ENCODE measurements at places on chromosomes 12 and 14.

- no peak for DNase-seq
Measured at GRCh38 chr12:88313554-88313953, 171.4 kb downstream of the TMTC3 start.

DNA sequence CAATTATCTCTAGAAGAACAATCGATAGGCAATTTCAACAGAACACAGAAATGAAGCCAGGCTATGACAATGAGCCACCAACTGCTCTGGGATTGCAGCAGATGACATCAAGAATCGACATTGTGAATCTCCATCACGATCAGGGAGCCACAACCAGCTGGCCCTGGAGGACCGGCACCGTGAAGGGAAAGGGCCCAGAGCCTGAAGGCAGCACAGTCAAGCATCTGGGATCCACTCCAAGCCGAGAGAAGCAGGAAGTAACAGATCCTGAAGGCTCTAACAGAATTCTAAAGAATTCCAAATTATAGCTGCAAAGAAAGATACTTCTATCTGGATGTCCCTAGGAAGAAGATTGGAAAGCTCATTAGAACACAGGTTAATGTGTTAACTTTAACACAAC is 61.0 kb downstream of the LRRC74A start:
- peak; percentile 39 for DNase-seq

GRCh38 chr14:56998728-56999127 is 188.4 kb upstream of the OTX2 start:
- DNase-seq = no peak

DNA sequence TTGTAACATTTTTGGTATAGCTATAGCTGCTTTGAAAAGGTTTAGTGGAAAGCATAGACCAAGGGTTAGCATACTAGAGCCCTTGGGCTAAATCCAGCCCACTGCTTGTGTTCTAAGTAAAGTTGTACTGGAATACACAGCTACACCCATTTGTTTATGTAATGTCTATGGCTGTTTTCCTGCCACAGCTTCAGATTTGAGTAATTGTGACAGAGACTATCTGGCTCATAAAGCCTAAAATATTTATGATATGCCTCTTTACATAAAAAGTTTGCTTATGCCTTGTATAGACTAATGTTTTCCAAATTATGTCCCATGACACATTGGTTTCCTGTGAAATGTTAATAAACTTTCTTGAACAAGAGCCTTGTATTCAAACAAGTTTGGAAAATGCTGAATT is 234.8 kb upstream of the ATP2B1 start:
- no peak for DNase-seq

- no peak for DNase-seq
Measured at GRCh38 chr12:20463913-20464524, 95.7 kb downstream of the PDE3A start.

GRCh38 chr12:22228022-22228875 is 106.3 kb downstream of the ST8SIA1 start:
- no peak for DNase-seq
